ENCODE measurements at places on chromosomes 2 and 18.

GRCh38 chr18:50410894-50411293, 36.0 kb downstream of the SKA1 start:
- DNase-seq = no peak

GRCh38 chr2:127216095-127216494, 4.0 kb downstream of the CYP27C1 start:
- DNase-seq = no peak

- DNase-seq = no peak
Measured at GRCh38 chr2:56130463-56131070, 53.2 kb upstream of the CCDC85A start.

GRCh38 chr2:42141687-42142546, 27.2 kb upstream of the EML4 start:
- DNase-seq = no peak

- DNase-seq = no peak
Measured at GRCh38 chr2:130355172-130355577, 681 bp upstream of the PTPN18 start.

GRCh38 chr18:61368001-61368400, 34.8 kb downstream of the CDH20 start:
- no peak for DNase-seq

GRCh38 chr2:178279142-178279541, 84.8 kb downstream of the OSBPL6 start:
- DNase-seq = no peak

- no peak for DNase-seq
Measured at GRCh38 chr2:191481305-191482070, 196.4 kb upstream of the NABP1 start.

- DNase-seq = no peak
Measured at GRCh38 chr2:2109186-2109585, 221.9 kb downstream of the MYT1L start.

GRCh38 chr2:37555457-37555856, 116.0 kb downstream of the CDC42EP3 start:
- DNase-seq = no peak

DNA sequence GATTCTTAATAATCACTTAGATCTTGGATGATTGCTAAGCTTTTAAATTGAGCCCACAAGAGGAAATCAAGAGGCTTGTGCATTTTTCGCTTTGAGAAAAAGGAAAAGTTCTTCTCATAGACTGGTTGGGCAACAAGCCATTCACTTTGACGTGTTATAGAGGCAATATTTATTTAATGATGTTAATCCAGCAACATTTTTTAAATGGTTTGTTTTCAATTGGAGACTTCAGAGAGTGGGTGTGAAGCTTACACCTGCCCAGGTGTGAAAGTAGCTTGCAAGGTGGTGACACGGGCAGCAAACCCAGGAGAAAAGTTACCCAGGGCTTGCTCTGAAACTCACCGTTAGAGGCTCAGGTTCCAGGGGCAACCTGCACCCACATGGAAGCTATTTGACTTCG, 858.9 kb downstream of the GALR1 start:
- DNase-seq = no peak

GRCh38 chr2:213010106-213010779, 141.2 kb downstream of the IKZF2 start:
- no peak for DNase-seq

- no peak for DNase-seq
Measured at GRCh38 chr2:223954401-223954800, 2.9 kb upstream of the MRPL44 start.

- DNase-seq = no peak
Measured at GRCh38 chr2:143205106-143205764, 76.0 kb downstream of the ARHGAP15 start.

- DNase-seq = no peak
Measured at GRCh38 chr2:56326346-56326741, 142.6 kb downstream of the CCDC85A start.

- DNase-seq = no peak
Measured at GRCh38 chr2:230775737-230776136, 63.1 kb downstream of the CAB39 start.

- DNase-seq = no peak
Measured at GRCh38 chr18:40079786-40080185, 1875.2 kb upstream of the PIK3C3 start.

GRCh38 chr2:207861789-207862188, 92.1 kb upstream of the FZD5 start:
- DNase-seq = no peak

Data from T-helper 17 cell (primary cell).